ENCODE measurements at places on chromosomes 12 and 14.
A peak's percentile ranks its signal among the peaks of the same experiment; 100 is the strongest.

GRCh38 chr12:12167847-12168246 lies 97.1 kb downstream of the BCL2L14 start:
- DNase-seq = no peak

GRCh38 chr14:95452176-95452892 lies 64.1 kb downstream of the SYNE3 start:
- DNase-seq = no peak

GRCh38 chr14:33432407-33433023 lies 493.8 kb downstream of the NPAS3 start:
- peak; percentile 9 for DNase-seq

DNA sequence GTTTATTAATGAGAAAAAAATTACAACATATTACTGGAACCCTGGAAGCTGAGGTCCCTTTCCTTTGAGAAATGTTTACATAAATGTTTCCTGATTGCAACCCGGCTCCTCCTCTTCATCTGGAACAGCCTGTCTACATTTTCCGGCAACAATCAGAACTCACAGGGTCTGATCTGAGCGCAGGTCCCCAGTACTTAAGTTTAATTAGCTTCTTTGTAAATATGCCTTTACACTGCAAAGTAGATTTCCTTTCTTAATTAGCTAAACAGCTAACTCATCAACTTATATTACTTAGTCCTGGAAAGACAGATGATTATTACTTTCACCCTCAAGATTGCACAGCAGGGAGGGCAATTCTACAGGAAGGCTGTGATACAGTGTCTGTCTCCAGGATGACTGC lies 213.0 kb downstream of the MON2 start:
- DNase-seq = no peak

DNA sequence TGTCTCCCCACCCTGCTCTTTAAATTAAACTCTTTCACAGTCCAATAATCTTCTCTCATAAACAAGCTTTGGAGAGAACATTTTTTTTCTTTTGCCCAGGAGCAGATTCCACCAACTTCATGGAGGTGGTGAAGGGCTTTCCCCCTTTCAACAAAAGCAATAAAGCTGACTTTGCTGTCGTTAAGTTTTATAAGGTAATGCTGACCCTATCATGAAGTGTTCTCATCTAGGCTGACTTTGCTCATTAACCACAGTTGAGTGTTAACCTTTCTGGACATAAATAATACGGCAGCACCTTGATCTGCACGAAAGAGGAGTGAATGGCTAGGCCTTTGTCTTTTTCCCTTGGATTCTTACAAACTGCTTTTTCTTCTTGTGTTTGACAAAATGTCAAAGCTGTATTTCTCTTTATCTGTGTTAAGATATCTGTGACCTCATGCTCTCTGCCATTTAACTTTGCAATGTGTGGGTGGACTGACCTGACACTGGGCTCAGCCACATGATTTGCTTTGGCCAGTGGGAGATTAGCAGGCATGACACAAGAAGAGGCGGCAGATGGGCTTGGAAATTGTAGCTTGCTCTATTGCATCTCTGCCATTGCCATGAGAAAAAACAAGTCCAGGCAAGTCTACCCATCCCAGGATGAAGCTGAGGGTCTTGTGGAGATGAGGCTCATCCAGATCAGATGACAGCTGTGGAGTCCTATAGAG lies 470.9 kb upstream of the CCDC196 start:
- DNase-seq = peak; percentile 60
